ENCODE measurements at places on chromosomes 5 and 9. TPM values are rescaled to one million over a fixed set of nuclear protein-coding genes. Genes with fewer than 3 reads are reported as not detected.

- no peak for DNase-seq
Measured at GRCh38 chr5:147512659-147513379, 3.0 kb upstream of the DPYSL3 start.

Gene DNAJB5
- 5.1 TPM for polyA plus RNA-seq

DNA sequence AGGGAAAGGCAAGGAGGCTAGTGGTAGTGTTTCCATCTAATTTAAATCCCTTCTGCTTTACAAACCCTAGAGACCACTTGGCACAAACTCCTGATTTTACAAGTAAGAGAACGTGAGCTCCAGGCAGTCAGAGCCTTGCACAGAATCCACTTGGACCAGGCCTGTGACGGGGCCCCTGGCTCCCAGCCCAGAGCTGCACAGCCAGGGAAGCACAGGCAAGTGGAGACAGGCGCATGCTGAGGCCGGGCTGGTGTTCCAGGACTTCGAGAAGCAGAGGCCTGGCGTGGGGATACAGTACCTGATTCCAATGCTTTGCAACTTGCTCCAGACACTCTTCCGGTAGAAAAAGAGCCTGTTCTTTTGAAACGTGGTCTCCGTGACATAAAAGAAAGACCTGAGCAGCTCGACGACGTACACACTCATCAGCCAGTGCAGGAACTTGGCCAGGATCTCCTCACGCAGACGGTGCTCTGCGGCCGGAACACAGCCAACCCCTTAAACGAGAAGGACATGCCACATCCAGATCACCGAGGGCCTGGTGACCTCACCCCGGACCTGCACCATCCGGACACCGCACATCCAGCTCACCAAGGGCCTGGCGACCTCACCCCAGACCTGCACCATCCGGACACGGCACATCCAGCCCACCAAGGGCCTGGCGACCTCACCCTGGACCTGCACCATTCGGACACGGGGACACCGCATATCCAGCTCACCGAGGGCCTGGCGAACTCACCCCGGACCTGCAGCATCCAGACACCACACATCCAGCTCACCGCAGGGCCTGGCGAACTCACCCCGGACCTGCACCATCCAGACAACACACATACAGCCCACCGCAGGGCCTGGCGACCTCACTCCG, 12.5 kb downstream of the TERT start:
- no peak for DNase-seq

GRCh38 chr5:133751846-133752245, 139.5 kb upstream of the FSTL4 start:
- no peak for DNase-seq

Gene GBGT1
- polyA plus RNA-seq: 3.5 TPM

DNA sequence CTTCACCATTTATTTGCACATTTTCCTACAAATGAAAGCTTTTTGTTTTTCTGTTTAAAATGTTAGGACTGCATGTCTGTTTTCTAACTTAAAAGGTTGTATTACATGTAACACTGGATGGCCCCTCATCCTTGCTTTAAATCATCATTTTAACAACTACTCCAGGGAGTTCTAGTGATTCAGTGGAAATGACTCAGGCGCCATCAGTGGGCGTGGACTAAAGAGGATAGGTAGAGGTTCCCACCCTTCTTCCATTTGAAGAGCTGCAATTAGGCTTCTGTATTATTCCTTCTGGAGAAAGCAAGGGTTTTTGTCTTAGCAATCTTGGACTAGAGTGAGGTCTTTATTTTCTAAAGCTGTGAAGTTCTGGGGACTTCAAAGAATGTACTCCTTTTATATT, 213.7 kb downstream of the TMEM38B start:
- no peak for DNase-seq

DNA sequence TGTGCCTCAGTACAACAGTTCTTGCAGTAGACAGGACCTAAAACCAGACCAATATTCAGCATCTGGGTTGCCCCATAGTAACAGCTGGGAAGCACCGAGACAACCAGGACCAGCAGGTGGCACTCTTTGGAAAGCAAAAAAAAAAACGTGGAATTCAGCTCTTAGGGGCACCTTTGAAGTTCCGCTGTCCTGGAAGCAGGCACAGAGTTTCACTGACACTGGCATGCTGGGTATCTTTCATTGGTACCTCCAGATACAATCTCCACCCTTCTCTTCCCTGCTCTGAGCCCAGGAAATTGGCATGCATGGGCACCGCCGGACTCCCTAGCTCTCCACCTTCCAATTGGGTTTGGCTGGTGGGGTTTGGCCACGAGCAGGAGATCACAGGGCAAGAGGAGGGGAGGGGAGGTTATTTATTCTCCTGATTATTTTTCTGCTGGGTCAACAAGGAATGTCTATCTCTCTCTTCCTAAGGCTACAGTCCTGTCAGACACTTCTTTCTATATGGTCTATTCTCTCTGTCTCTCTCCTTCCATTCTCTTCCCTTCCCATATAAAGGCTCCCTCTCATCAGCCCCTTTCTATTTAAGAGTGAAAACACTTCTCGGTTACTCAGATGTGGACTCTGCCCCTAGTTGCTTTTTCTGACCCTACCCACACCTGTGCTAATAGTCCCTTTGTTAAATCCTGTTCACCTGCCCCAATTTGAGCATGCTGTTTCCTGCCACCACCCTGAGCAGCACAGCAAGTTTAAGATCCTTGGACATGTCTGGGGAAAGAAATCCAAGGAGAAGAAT, 1.9 kb upstream of the IDNK start:
- DNase-seq: no peak

GRCh38 chr5:135997673-135998335, 31.0 kb upstream of the TGFBI start:
- DNase-seq: no peak

Gene MOB3B
- polyA plus RNA-seq: 0.32 TPM

DNA sequence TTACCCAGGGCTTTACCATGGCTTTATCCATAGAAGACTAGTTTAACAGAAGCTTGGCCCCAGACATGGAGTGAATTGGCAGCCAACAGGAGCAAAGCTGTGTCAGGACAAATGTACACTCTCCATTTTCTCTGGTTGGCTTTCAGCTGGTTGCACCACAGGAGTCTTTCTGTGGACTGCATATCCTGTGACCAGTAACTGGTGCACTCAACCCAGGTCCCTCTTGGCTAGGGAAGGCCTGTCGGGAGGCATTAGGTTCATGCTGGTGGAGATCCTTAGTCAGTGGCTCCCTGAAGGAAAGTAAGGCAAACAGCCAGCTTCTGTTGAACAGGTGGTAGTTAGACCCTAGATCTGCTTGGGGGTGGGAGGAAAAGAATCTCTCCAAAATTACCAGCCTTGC, 146.9 kb upstream of the TLX3 start:
- no peak for DNase-seq

Data from AG04450 (cell line).